Kidney epithelial cell (primary cell): ENCODE measurements at places on chromosomes 1 and 21. TPM values are rescaled to one million over a fixed set of nuclear protein-coding genes. Genes with fewer than 3 reads are reported as not detected.
A peak's percentile ranks its signal among the peaks of the same experiment; 100 is the strongest.

Gene ANGPTL7
- not detected in 2 replicates for total RNA-seq

Gene OLIG1
- not detected in 2 replicates for total RNA-seq

Gene MYOG
- total RNA-seq: not detected in 2 replicates

Gene LCE1E
- total RNA-seq: not detected in 2 replicates

Gene WNT3A
- total RNA-seq: not detected in 2 replicates

Gene C1orf105
- not detected in 2 replicates for total RNA-seq

Gene SLC44A5
- 3.7 and 4.4 TPM in 2 replicates for total RNA-seq

GRCh38 chr1:77687519-77687906 lies 5.1 kb upstream of the ZZZ3 start:
- DNase-seq: no peak

GRCh38 chr1:50637460-50637859 lies 214.2 kb upstream of the DMRTA2 start:
- DNase-seq: no peak

GRCh38 chr1:211328866-211329475 lies 2.3 kb downstream of the TRAF5 start:
- DNase-seq: no peak

DNA sequence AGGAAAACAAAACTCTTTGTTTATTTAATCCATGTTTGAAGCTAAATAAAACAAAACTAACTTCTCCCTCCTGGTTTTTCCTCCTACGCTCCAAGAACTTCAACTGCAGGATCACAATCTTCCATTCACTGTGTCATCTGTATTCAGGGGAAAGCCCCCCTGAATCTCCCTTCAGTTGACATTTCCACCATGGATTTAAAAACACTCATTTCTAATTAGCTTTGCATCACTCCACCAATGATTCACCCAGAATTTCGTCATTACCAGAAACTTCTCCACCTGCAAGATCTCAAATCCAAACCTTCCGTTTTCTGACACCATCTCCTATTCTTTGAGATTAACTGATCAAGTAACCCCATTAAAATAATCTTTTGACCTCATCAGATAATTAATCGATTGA lies 10.9 kb upstream of the RGS5 start:
- DNase-seq: no peak

DNA sequence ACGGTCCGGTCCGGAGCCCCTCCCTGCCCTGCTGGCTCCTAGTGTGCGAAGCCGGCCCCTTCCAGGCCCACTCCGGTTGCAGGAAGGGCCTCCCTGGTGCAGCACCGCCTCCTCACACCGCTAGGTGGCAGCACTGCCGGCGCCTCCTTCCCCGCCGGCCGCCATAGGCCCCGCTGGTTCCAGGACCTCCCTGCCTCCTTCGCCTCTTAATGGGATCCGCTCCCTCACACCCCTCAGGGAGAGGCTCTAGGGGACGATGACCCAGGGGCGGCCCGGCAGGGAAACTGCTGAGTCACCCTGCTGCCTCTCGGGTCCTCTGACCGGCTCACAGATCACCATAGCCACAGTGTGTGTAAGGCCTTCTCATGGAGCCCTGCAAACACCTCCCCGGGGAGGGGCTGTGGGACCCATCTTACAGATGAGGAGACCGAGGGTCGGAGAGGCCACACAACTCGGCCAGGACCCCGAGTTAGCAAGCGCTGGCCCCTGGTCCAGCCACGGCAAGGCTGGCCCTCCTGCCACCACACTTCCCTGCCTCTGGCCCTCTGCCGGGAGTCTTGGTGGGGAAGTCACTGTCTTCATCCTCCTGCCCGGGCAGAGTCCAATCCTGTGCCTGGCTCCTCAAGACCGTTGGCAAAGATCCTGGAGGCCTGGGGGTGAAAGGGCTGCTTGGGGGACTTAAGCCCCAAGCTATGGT lies 1.6 kb upstream of the AJAP1 start:
- DNase-seq: no peak

GRCh38 chr1:240169188-240169587 lies 77.5 kb downstream of the FMN2 start:
- DNase-seq: no peak

DNA sequence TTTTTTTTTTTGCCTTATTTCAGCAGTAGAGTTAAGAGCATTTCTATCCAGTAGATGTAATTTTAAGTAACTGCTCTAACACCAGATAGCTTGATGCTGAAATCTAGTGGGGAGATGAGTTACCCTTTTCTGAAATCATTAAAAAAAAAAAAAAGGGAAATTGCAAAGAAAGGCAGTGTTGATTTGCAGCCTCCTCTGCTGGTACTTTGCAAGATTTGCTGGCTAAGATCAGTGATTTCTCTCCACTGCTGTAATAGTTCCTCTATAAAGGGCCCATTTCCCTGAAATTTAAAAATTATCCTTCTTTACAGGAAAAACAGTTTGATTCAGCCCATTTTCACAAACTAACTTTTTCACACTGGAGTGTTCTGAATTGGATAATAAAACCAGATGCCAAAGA lies 120.6 kb downstream of the PTBP2 start:
- no peak for DNase-seq

DNA sequence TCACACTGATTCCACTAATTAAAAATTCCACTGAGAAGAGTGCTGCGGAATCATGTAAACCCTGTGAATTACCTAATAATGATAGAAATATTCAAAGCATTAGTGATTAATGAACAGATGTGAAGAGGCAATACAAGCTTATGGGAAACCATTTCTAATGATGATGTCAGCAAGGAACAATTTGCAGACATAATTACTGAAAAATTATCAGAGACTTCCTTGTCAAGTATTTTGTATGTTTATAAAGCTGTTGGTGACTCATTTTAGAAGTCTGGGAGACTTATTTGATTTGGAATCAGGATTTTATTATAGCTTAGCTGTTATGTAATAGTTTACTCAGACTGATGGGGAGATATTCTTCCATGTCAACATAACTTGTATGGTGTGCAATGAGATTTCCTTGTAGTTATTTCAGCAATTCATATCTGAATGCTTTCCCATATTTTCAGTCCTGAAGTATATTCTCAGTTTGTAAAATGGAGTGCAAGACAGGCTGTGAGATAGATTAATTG lies 135.5 kb downstream of the TGFB2 start:
- DNase-seq: peak; percentile 71

GRCh38 chr1:56257726-56258125 lies 321.6 kb downstream of the PLPP3 start:
- DNase-seq: no peak

GRCh38 chr1:228015276-228016180 lies 8.7 kb downstream of the WNT3A start:
- DNase-seq: peak; percentile 12

GRCh38 chr1:53104289-53104913 lies 38.0 kb downstream of the SLC1A7 start:
- no peak for DNase-seq

DNA sequence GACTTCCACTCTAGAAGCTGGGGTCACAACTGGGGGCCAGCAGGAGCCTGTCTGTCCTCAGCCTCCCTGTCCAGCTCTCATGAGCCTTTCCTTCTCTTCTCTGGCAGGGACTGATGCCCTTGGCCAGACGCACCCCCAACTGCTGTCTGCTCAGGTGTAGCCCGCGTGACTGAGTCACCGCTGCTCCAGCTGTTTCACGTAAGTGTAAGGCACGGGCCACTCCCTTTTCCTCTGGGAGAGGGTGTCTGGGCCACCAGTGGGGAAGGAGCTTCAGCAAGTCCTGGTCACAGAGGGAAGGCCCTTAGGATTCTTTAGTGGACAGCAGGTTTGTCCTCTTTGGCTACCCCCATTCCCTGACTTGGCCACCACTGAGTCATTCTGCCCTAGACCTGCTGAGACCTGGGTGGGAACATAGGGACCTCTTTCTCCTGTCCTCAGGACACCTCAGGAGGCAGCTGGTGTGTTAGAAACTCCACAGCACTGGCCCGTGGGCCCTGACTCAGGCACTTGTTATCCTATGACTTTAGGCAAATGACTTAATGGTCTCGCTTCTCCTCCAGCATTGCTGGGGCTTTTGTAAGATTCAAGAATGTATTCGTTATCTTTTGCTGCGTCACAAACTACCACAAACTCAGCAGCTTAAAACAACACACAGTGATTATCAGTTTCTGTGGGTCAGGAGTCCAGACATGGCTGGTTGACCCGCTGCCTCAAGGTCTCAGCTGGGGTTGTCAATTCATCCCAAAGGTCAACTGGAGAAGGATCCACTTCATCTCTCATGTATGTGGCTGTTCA lies 64.8 kb downstream of the FAM163A start:
- peak; percentile 41 for DNase-seq

DNA sequence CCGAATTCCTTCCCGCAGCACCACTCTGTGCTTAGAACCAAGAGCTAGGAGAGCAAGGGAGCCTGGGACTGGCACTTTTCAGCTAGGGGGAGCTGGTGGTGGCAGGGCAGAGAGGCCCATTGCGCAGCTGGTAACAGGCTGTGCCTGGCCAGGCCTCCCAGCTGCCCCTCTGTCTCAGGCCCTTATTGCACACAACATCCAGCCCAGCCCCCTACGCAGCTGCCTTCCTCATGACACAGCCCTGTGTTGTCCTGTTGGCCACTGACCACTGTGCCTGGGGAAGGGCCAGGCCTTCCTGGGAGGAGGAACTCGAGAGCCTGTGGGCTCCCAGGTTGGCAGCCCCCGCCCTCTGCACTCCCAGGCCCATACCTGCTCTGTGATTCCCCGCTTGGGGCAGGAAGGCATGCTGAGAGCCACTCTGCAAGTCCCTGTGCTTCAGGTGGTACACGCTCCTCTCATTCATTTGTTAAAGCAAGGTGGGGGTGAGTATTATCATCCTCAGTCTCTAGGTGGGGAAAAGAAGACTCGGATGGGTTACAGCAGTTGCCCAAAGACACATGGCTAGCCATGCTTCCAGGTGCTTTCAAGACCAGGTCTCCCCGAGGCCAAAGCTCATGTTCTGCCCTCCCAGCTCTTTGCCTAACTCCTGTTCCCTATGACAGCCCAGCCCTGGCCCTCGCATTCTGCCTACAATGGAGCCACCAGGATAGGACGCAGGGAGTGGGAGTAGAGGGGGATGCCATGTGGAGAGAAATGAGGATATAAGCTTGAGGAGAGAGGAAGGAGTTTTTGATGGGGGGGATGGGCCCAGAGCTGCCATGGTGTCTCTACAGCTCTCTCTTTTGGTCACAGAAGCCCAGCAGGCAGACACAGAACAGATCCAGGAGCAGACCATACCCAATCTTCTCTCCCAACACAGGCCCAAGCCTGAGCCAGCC lies 81.8 kb downstream of the TMEM53 start:
- DNase-seq: no peak

DNA sequence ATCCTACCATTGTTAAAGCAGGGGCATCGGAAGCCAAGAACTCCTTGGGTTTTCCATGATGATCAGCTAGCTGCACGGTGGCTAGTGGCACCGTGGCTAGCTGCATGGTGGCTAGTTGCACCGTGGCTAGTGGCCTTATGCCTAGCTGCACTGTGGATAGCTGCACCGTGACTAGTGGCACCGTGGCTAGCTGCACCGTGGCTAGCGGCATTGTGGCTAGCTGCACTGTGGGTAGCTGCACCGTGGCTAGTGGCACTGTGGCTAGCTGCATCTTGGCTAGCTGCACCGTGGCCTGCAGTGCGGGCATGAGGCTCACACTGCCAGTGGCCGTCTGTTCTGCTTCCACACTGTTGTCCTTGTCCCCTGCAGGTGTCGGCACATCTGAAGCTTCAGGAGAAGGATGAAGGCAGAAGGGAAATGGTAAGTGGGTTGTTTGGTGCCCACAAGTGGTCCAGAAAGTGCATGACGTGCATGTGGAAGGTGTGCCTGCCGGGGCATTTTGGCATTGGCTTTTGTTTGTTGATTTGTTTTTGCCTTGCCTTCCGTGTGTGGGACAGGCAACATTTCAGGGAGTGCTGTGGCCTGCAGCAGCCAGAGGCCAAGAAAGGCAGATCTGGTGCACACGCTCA lies 38.6 kb downstream of the TFF3 start:
- no peak for DNase-seq

DNA sequence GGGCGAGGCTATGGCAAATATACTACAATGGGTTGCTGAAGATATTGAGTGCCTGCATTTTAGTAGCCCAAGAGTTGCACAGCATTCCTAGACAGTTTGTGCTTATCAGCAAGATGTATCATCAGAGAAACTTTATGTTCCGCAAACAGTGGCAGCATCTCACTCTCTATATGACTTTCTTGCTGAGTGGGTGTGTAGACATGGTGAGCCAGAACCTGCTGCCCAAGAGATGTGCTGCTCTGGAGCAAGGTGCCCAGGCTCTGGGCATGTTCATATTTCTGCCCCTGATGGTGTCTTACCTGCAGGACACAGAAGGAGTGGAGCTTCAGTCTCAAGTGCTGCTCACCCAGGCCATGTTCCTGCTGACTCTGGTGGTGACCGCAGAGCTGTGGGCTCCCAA lies 8.2 kb upstream of the RGSL1 start:
- no peak for DNase-seq

GRCh38 chr21:34011660-34012059 lies 61.7 kb upstream of the MRPS6 start:
- no peak for DNase-seq

- DNase-seq: no peak
Measured at GRCh38 chr1:45687754-45688740, at the start of gene TMEM69. TSS of gene TMEM69 (plus strand) at chr1:45688181. CDS start at chr1:45691069, 2,888 bp downstream.

DNA sequence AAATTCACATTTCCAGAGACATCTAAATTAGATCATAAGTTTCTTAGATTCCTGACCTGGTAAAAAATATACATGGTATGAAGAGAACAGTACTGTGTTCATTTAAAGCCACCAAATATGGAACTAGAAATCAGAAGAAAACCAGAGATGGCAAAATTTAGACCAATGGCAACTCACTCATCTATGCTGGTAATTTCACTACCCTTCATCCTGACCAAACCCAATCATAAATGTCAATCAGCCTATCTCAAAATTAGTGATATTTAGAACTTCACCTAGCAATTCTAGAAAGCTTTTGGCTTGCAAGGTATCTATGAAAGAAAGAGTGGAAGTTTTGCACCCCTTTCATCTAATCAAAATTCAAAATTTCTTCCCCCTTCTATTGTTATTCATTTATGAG lies 107.7 kb downstream of the NIBAN1 start:
- no peak for DNase-seq

DNA sequence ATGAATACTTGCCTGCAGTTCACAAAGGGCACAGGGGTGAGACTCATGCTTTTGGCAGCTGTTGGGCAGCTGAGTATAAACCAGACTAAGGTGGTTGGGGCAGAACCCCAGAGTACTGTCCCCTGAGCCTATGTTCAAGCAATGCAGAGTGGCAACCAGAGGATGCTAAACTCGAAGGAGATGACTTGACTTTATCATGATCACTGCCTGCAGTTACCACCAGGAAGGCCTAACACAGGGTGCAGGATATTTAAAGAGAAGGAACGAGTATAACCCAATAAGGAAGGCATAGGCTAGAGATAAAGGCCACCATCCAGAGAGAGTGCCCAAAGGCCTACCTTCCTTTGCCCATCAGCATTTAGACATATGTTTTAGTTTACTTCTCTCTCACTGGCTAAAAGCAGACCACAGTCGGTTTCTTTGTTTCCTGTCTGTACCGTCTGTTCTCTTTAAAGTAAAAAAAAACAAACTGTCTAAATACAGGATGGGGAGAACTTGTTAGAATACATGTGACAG lies 83.3 kb downstream of the MPZL1 start:
- no peak for DNase-seq

- peak; percentile 85 for DNase-seq
Measured at GRCh38 chr1:199512037-199512710, 515.3 kb upstream of the NR5A2 start.
